ENCODE measurements at places on chromosomes 1 and 21. TPM values are rescaled to one million over a fixed set of nuclear protein-coding genes. Genes with fewer than 3 reads are reported as not detected.

PER3 gene
- 9.9 TPM for total RNA-seq

WNT3A gene
- not detected for total RNA-seq

SUSD4 gene
- 3.0 TPM for total RNA-seq

DPT gene
- total RNA-seq, result not detected

FCRL6 gene
- total RNA-seq, result not detected

IFI6 gene
- 1,066 TPM for total RNA-seq

GSTM1 gene
- total RNA-seq, result 19.5 TPM

Measured in foreskin keratinocyte (primary cell).